Neuronal stem cell (in vitro differentiated cells): ENCODE measurements at places on chromosomes 11 and 22.
A peak's percentile ranks its signal among the peaks of the same experiment; 100 is the strongest.

GRCh38 chr22:38645430-38645829 lies 10.8 kb downstream of the FAM227A start:
- DNase-seq = no peak

- DNase-seq = no peak
Observed at GRCh38 chr11:117465236-117465997, 137.8 kb downstream of the CEP164 start.

GRCh38 chr11:83827520-83827919 lies 541.4 kb upstream of the CCDC90B start:
- DNase-seq = no peak

GRCh38 chr11:112182867-112183266 lies 7.6 kb downstream of the BCO2 start:
- DNase-seq = no peak

DNA sequence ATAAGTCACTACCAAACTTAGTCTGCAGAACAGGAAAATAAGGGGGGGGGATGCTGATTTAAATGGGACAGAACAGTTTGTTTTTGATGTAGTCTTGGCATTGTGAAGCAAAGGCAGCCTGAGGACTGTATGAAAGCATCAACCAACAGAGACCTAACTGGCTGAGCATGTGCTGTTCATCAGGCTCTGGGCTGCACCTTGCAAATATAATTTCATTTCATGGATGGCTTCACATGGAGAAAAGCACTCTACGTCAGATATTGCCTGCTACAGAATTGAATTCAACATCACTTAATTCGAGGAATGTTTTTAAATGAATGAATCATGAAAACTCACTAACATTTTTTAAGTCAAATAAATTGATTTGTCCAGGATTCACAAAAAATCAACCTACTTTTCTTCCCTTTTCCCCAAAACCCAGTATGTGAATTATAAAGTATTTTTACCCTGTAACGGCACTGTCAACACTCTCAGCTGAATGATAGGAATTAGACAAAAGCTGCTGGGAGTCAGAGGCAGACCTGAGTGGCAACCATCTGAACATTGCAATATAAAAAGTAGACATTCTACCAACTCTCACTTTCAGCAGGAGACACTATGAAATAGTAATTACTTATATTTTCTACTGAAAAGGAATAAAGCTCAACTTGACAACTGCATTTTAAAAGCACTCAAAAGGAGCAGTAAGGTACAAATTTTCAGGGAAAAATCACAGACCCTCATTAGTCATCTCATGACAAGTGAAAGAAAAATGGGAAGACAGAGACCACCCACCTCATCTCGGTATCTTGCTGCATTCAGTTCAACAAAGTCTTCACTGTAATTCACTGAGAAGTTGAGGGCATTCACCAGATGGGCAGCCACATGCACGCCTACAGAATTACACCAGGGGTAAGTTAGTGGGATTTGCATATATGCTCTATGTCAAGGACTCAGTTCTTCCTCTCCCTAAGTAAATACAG lies 47.5 kb downstream of the NOX4 start:
- peak; percentile 15 for DNase-seq

DNA sequence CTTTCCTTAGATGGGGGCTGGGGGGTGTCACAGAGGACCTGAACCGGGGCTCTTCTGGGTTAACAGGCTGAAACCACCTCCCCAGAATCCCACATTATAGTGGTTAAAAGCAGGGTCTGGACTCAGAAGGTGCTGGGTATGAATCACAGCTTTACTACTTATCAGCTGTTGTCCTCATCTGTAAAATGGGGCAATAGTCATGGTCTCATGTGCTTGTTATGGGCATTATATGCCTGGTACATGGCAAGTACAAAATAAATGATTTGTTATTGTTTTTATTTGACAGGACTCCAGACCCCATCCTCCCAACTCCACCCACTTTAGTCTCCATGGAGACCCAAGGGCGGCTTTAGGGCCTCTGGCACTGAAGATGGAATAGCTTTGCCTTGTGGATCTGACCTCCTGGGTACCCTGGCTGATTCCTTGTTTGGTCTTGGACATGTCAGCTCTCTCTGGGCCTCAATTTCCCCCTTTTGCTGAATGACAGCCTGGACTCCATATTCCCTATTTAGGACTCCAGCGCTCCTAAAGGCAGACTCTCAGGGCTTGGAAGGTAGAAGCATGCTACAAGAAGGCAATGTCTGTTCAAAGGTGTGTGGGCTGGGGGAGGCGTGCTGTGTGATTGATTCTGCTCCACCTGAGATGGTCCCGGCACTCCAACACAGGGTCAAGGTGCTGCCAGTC lies 812 bp upstream of the SMTN start:
- no peak for DNase-seq

GRCh38 chr11:117584056-117584830 lies 212.8 kb downstream of the DSCAML1 start:
- no peak for DNase-seq

DNA sequence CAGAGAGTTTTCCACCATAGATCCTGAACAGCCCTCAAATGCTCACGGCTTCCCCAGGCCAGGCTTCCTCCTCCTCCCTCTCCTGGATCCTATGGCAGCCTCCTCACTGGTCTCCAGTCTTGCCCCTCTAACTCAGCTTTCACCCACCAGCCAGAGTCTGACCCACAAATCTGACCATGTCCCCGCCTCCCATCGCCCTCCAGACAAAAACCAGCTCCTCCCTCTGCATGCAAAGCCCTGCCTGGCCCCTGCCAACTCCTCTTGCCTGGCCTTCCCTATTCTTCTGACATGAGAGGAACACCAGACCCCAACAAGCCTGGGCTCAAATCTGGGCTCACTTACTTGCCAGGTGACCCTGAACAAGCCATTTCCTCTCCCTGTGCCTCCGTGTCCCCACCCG lies 32.4 kb upstream of the PDE2A start:
- no peak for DNase-seq

DNA sequence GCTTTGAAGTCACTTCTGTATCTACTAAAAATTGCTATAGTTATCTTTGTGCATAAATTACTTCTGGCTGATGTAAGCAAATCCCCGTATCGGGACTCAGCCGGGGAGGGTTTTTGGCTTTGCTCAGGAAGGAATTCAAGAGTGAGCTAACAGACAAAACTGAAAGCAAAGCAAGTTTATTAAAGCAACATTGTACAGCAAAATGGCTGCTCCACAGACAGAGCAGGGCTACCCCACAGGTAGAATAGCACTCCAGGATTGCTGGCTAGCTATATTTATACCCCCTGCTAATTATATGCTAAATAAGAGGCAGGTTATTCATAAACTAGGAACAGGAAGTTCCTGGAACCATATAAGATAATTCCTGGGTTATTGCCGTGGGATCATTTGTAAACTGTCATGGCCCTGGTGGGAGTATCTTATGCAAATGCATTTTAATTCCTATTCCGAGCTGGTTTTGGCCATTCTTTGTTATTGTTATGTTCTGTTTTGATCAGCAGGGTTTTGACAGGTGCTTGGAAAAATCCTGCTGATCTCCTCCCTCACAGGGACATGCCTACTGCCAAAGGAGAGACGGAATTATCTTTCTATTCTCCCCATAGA lies 15.2 kb downstream of the MIF start:
- DNase-seq = no peak

GRCh38 chr11:111531136-111531535 lies 9.4 kb upstream of the LAYN start:
- DNase-seq = no peak

- DNase-seq = no peak
Observed at GRCh38 chr11:93089474-93090102, 108.2 kb downstream of the SLC36A4 start.

GRCh38 chr11:67667490-67668191 lies 6.8 kb downstream of the ALDH3B2 start:
- DNase-seq = no peak

- no peak for DNase-seq
Observed at GRCh38 chr22:23179381-23180299, 669 bp upstream of the BCR start.

- no peak for DNase-seq
Observed at GRCh38 chr11:15157606-15158137, 42.9 kb downstream of the INSC start.

- DNase-seq = no peak
Observed at GRCh38 chr11:92322225-92322624, 97.6 kb downstream of the FAT3 start.

- DNase-seq = peak; percentile 43
Observed at GRCh38 chr11:8442301-8442700, 151.7 kb downstream of the STK33 start.

GRCh38 chr22:24137595-24137994 lies 43.7 kb upstream of the SUSD2 start:
- DNase-seq = no peak

GRCh38 chr11:62958547-62959421 lies 26.0 kb downstream of the SLC22A6 start:
- no peak for DNase-seq

DNA sequence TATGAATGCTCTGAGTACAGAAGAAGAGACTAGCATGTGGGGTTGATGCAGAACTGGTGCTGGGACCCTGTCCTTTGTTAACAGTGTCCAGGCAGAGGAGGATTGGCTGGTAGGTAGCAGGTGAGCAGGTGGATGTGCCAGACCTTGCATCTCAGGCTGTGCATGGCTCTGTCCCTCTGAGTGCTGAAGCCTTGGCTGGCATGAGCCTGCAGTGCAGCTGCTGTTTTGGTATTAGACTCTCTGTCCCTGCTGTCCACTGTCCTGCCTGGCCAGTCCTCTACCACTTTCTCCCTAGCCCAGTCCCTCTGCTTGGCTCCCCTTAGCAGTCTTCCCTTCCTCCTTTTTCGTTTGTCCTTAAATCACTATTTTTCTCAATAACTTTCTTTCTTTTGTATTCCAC lies 213.6 kb upstream of the ZBED5 start:
- no peak for DNase-seq

GRCh38 chr11:66617155-66617834 lies 865 bp downstream of the RBM14 start:
- no peak for DNase-seq

GRCh38 chr11:115488945-115489344 lies 15.3 kb downstream of the CADM1 start:
- DNase-seq = no peak

- DNase-seq = no peak
Observed at GRCh38 chr22:33013531-33014162, 44.5 kb downstream of the SYN3 start.

GRCh38 chr22:44411226-44412135 lies 86.6 kb downstream of the RTL6 start:
- DNase-seq = no peak

DNA sequence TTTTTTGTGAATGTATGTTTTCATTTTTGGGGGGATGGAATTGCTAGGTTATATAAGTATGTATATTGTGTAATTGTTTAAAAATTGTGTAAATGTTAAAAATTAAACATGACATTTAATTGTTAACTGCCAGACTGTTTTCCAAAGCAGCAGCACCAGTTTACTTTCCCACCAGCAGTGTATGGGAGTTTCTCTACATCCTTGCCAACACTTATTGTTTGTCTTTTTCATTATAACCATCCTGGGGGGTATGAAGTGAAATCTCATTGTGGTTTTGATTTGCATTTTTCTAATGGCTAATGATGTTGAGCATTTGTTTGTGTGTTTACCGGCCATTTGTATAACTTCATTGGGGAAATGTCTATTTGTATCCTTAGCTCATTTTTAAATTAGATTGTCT lies 31.7 kb upstream of the RRAS2 start:
- DNase-seq = no peak

- DNase-seq = peak; percentile 85
Observed at GRCh38 chr11:57644748-57645688, 4.7 kb downstream of the YPEL4 start.

GRCh38 chr22:36065775-36066544 lies 37.3 kb upstream of the RBFOX2 start:
- DNase-seq = peak; percentile 89

GRCh38 chr11:11243590-11244469 lies 109.2 kb downstream of the CSNK2A3 start:
- DNase-seq = peak; percentile 68

DNA sequence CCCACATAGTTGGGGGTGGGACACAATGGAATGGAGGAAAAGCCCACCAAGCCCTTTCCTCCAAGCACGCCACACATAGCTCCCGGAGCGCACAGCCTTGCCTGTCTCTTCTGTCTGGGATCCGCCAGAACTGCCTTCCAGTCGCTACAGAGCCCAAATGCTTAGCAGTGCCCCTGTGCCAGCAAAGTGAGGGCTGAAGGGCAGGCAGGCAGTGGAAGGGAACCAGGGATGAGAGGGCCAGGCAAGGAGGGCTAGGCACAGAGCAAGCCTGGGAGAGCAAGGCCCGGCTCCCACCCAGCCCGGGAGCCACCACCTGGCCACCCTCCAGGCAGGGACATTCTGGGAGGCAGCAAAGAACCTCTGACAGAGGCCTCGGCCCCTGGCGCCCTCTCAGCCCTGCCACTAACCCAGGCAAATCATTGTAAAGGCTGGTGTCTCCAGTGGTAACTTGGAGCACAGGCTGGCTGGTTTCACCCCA lies 32.5 kb downstream of the PPP2R1B start:
- no peak for DNase-seq

- no peak for DNase-seq
Observed at GRCh38 chr11:57566005-57566904, 1.2 kb downstream of the UBE2L6 start.

DNA sequence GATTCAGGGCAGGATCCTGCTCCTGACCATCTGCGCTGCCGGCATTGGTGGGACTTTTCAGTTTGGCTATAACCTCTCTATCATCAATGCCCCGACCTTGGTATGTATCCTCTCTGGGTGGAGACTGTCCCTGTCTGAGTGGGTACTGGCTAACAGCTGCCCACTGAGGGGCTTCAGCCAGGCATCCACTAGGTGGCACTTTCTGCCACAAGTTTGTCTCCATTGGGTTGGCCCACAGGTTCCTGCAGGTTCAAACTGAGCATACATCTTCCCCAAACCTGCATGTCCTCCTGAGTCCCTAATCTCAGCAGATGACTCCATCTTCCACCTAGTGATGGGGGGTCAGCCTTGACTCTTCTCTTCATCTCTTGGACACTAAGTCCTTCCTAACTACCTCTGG lies 4.4 kb downstream of the SLC2A11 start:
- DNase-seq = no peak

DNA sequence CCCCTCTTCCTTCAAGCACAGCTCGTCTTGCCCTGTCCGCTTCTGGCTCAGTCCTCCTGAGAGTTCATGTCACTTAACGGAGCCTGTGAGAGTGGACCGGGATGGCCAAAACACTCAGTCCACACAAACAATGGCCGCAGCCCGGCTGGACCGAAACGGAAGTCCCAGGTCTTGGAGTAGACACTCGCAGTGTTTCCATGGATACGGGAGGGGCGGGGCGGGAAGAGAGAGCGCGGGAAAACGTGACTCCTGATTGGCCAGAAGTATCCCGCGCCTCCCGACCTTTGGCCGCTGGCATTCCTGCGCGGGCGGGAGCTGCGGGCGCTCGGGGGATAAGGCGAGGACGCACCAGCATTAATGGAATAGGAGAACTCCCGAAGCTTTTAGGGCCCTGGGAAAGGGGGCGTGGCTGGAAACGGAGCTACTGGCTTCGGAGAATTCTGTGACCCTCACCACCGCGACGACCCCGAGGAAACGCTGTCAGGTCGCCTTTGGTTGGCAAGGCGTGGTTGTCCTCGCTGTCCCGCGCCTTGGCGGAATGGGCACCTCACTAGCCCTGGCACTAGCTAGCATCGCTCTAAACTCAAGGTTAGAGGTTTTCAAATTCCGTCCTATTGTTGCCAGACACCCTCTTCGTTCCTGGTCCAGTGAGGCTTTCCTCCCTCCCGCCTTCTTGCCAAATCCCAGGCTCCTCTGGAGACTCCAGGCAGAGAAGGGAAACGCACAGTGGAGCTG lies at the start of the genes NLRP14 and ZNF214:
Gene NLRP14, plus strand, starts transcription at position 297 of the 735 bp plus-strand sequence. CDS start 18,108 bp downstream, outside the sequence.
Gene ZNF214, minus strand, starts transcription at position 164 of the 735 bp plus-strand sequence. CDS start 17,511 bp downstream, outside the sequence.
- DNase-seq = peak; percentile 95

- DNase-seq = peak; percentile 17
Observed at GRCh38 chr11:84800755-84801346, 826.3 kb downstream of the DLG2 start.
